ENCODE measurements at places on chromosomes 2 and 18.

- no peak for DNase-seq
Observed at GRCh38 chr18:7464245-7464966, 102.7 kb upstream of the PTPRM start.

DNA sequence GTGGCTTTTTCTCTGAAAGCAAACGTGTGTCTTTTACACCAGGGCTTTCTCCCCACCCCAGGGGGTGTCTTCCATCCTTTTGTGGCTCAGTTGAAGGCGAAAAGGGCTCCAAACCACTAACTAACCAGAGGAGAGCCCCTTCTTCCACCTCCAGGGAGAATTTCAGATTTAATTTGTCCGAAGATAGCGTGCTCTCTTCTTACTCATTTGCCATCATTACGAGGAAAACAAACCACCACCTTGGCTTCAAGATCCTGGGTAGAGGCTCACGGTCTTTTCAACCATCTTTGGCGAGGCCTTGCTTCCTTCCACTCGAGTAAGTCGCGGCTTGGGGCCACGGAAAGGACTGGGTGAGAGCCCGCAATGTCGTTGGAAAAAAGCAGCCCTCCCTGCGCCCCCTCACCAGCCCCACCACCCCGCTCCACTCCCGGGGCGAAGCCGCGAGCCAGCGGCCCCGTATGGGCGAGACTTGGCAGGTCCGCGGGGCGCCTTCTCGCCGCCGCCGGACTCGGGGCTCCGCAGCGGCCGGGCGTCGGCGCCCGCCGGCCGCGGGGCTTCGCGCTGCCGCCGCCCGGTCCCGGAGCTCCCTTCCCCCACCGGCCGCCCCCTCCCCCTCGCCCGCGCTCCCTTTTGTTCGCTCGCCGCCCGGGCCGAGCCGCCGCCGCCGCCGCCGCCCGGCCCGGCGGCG lies 1.7 kb upstream of the ZNF532 start:
- peak; percentile 6 for DNase-seq

DNA sequence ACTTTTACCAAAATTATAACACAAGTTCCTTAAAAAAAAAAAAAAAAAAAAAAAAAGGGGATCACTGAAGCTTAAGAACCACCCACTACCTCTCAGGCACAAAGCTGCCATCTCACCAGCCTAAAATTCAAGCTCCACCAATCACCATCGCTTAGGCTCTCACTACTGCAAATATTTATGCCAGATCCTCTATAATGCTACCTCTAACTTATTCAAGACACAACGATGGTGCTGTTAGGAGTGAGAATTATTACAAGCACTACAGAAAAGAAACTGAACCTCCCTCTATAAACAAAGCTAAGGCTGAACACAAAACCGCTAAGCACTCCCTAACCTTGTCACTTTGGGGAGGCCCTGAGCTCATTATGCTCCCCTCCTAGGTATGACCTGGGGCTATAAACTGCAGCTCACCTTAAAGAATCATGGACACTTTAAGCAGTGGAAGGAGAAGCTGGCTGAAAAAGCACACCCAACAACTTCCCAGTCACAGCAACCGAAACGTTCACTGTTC lies 3.6 kb downstream of the FZD5 start:
- no peak for DNase-seq

DNA sequence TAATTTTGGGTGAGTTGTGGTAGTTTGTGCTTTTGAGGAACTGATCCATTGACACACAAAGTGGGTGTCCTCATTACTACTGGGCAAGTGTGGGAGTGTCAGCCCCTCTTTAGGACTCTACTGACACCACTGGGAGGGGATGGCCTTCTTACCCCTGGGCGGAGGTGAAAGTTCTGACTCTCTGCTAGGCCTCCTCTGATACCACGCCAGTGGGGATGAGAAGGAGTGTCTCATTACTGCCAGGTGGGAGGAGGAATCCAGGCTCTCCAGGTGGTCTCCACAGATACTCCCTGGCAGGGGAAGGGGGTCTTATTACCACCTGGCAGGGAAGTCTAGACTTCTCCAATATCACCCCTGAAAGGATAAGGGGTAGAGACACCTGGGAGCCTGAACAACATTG lies 9.1 kb downstream of the LCLAT1 start:
- no peak for DNase-seq

DNA sequence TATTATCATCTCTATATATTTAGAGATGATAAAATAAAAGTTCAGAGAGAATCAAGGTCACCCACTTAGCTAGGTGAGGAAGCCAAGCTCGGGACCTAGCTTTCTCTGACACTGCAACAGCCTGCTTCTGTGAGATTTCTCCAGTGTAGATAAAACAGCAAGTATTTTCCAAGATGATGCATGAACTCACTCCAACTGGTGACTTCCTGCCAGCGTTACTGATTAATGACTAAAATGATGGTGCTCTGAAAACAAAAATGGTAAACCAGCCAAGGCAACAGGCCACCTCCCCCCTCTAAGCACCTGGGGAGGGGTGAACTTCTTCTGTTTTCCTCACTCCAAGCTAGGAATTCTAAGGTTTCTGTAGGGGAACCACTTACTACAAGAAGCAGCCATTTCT lies 510.2 kb upstream of the ID2 start:
- DNase-seq = no peak

- DNase-seq = peak; percentile 75
Observed at GRCh38 chr2:30231996-30232800, 864 bp downstream of the LBH start.

GRCh38 chr18:5516841-5517240 lies 27.0 kb downstream of the EPB41L3 start:
- no peak for DNase-seq

GRCh38 chr2:130304726-130305125 lies 38.0 kb upstream of the IMP4 start:
- DNase-seq = no peak

- no peak for DNase-seq
Observed at GRCh38 chr2:26484579-26484978, 6.7 kb upstream of the OTOF start.

GRCh38 chr18:78605255-78605654 lies 374.4 kb upstream of the SALL3 start:
- DNase-seq = no peak

GRCh38 chr2:20421988-20422370 lies 24.9 kb upstream of the RHOB start:
- no peak for DNase-seq

DNA sequence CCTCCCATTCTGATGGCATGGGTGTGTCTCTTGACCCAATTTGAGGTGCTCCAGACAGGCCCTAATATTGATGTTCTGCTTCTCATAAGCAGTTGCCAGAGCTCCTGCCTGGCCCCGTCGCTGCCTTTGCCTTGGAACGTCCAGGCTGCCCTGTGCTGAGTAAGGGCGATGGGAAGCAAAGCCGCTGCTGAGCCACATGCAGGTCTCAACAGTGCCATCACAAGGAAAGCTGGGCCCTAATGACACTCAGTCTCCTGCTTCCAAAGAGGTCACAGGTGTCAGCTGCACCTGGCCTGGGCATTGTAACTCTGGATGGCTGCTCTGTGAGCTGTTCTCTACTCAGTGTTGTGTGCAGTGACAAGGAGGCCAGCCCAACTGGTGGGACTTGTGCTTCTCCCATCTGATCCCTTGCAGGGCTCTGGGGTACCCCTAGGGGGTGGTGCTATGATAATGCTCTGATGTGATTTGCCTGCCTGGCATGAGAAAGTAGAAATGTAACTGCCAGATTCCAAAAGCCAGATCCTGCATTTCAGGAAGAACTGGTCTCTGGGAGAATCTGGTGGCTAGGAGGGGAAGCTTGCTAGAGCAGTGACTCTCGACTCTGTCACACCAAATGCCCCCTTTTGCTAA lies 8.7 kb downstream of the TTC39C start:
- DNase-seq = no peak

DNA sequence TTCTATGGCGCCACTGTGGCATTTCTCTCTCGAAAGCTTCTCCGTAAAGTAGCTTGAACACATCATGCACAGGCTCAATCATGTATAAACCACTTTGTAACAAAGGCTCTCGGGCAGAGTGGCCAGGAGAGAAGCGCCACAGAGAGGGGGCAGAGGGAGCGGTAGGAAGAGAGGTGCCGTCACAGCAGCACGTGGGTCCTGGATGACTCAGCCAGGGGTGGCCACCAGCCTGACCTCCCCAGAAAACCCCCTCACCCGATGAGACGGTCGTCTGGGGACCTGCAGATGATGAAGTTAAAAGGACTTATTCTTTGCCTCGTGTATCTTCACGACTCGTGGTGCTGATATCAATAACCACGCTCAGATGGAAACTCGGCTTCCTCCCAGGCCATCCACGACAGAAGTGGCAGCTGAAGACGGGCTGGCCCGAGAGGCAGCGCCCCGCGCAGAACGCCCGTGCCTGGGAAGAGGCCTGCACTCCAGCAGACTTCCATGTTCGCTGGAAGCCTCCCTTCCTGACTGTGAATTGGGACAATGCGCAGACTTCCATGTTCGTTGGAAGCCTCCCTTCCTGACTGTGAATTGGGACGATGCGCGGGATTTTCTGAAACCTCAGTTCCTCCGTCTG lies 46.4 kb upstream of the MTCL1 start:
- no peak for DNase-seq

- DNase-seq = no peak
Observed at GRCh38 chr2:165902934-165903333, 50.6 kb downstream of the TTC21B start.

- DNase-seq = no peak
Observed at GRCh38 chr2:212170382-212170781, 368.2 kb downstream of the ERBB4 start.

GRCh38 chr2:156892467-156893281 lies 364.8 kb upstream of the GALNT5 start:
- no peak for DNase-seq

DNA sequence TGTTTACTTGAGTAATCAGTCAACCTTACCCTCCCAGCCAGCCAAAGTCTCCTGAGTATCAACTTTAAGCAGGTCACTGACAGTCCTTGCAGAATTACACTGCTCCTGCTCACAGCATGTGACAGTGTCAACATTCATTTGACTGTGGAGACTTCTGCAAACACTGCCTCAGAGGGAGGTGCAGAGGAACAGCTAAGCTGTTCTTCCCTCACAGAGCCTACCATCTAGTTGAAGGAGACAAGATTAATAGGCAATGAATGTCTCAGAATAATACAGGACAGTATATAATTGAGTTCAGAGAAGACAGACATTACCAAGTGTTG lies 11.9 kb downstream of the SLC14A2 start:
- DNase-seq = no peak

DNA sequence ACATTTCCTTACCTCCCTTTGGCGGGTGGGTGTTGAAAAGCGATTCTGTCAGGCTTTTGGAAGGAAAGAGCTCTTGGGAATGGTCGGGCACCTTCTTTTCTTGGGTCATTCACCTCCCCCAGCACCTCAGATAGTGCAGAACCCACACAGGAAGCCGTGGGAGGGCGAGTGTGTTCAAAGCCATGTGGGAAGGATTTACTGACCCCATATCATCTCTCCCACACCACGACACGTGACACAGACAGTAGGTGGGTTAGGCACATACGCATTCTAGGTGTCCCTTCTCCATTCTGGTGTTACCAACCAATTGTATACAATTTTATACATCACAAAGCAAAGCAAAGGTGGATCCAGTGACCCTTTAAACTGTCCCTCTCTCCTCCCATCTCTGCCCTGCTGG lies 263.7 kb upstream of the REV1 start:
- no peak for DNase-seq

DNA sequence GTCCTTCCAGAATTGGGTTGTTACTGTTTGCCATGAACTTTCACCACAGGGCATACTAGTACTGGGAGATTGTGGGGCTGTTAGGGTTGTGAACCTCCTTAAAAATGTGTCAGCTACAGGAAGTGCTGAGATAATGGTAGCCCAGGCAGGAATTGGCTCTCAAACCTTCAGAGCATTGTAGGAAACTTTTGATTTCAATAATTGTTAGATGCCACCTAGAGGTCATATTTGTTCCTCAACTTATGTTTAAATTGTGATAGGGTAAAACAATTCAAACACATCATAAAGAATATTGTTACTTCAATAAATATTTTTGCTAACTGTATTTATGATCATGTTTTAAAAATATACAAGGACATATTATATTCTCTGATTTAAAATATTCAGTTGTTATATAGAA lies 594.6 kb downstream of the ADCYAP1 start:
- no peak for DNase-seq

DNA sequence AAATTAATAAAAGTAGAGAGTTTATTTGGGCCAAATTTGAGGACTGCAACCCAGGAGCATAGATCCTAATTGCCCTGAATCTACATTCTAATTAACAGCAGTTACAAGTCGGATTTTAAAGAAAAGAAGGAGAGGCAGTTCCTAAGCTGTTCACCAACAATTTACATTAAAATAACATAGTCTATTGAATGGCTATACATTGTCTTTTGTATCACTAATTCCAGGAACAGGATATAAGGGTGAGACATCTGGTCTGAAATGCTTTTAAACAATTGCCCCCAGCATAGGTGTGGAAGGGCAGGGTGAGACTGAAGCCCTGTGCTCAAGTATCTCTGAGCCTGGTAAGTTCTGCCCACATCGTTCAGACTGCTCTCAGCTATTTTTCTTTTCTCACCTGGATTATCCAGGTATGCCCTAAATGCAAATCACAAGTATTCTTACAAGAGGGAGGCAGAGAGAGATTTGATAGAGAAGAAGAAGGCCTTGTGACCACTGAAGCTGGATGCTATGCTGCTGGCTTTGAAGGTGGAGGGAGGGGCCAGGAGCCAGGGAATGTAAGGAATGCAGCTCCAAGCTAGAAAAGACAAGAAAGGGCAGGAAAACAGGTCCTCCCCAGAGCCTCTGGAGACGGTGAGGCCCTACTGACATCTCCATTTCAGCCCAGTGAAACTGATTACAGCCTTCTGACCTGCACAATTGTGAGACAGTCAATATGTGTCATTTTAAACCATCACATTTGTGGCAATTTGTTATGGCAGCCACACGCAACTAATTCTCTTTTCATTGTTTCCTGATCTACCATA lies 189.4 kb upstream of the ARL4C start:
- DNase-seq = no peak

- DNase-seq = no peak
Observed at GRCh38 chr2:122063716-122064115, 308.3 kb downstream of the TSN start.

DNA sequence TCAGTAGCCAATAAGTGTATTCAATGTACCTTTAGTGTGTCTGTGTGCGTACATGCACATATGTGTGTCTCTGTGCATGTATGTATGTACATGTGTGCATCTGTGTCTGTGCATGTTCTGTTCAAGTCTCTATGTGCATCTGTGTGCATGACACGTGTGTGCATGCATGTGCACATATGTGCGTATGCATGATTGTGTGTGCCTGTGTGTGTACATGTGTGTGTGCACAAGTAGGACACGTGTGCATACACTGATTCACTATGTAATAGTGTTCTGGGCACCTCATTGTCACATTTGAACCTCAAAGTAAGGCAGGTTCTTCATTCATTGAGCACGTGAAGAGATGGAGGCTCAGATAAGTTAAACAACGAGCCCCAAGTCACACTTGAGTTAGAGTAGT lies 142.6 kb upstream of the COPS8 start:
- DNase-seq = no peak
